Vagina (tissue), 2 donors: ENCODE measurements at places on chromosomes 2 and 18. TPM values are rescaled to one million over a fixed set of nuclear protein-coding genes. Genes with fewer than 3 reads are reported as not detected.

The BOLL gene
- not detected for total RNA-seq

The FOSL2 gene
- 213 TPM for total RNA-seq

The IL36B gene
- total RNA-seq, result not detected

The ALPI gene
- not detected for total RNA-seq

The PAX8 gene
- total RNA-seq, result 1.7 TPM

The SYT4 gene
- total RNA-seq, result 4.7 TPM

The GCG gene
- total RNA-seq, result not detected

The FRZB gene
- total RNA-seq, result 3.9 TPM

The TFPI gene
- total RNA-seq, result 68.8 TPM

The GPAT2 gene
- 1.2 TPM for total RNA-seq

The MC4R gene
- not detected for total RNA-seq

The CXCR4 gene
- total RNA-seq, result 39.5 TPM

The KIF5C gene
- total RNA-seq, result 13.3 TPM

The HTR2B gene
- total RNA-seq, result 0.49 TPM

The RUFY4 gene
- total RNA-seq, result not detected

The IL1B gene
- 2.5 TPM for total RNA-seq

The NMUR1 gene
- not detected for total RNA-seq

The FASTKD1 gene
- 17.7 TPM for total RNA-seq

The GMCL1 gene
- total RNA-seq, result 13.0 TPM

The BCL2 gene
- total RNA-seq, result 18.7 TPM

The KIAA2012 gene
- total RNA-seq, result not detected

The LRRC30 gene
- not detected for total RNA-seq

The MALL gene
- 56.7 TPM for total RNA-seq

The FAP gene
- 4.2 TPM for total RNA-seq

The IL36RN gene
- total RNA-seq, result 0.25 TPM

The TAF4B gene
- total RNA-seq, result 16.0 TPM

The NTSR2 gene
- not detected for total RNA-seq

The CRYGC gene
- total RNA-seq, result not detected

The ZNF514 gene
- 14.0 TPM for total RNA-seq

The WDSUB1 gene
- total RNA-seq, result 2.2 TPM

The CNGA3 gene
- not detected for total RNA-seq

The PLA2R1 gene
- 24.3 TPM for total RNA-seq

The SERPINB4 gene
- 77.3 TPM for total RNA-seq

The UNC80 gene
- total RNA-seq, result 0.25 TPM

The IL1R2 gene
- 63.3 TPM for total RNA-seq

The CAVIN2 gene
- total RNA-seq, result 50.6 TPM

The SERPINB12 gene
- 20.1 TPM for total RNA-seq

The CAPN14 gene
- total RNA-seq, result 4.7 TPM

The CRACDL gene
- total RNA-seq, result 6.4 TPM

The SERPINB10 gene
- 0.98 TPM for total RNA-seq

The SLC9A2 gene
- not detected for total RNA-seq

The TEKT4 gene
- total RNA-seq, result not detected

The SGPP2 gene
- 24.8 TPM for total RNA-seq

The TMEFF2 gene
- total RNA-seq, result not detected

The TRIB2 gene
- 64.8 TPM for total RNA-seq

The CPO gene
- not detected for total RNA-seq

The DCDC2C gene
- not detected for total RNA-seq

The TUBB8B gene
- 1.7 TPM for total RNA-seq

The GRP gene
- not detected for total RNA-seq

The SERPINB7 gene
- total RNA-seq, result 0.49 TPM

The ATOH8 gene
- 66.5 TPM for total RNA-seq
